ENCODE measurements at places on chromosomes 1 and 21.

DNA sequence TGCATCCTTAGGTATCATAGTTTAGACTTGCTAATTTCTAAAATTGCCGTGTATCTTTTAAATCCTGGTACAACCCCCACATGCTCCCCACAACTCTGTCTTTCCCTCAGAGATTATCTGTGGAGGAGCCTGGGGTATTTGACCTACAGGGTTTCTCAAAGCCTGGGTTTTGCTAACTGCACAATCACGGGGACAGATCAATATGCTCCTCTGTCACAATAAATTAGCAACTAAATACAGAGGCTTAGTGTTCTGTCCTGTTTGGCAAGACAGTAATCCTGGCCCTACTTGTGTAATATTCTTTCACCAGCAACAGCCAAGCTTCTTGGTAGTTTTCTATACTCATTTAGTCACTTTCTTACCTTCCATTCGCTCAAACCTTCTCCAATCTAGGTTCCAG is 8.5 kb downstream of the ECHDC2 start:
- no peak for DNase-seq

DNA sequence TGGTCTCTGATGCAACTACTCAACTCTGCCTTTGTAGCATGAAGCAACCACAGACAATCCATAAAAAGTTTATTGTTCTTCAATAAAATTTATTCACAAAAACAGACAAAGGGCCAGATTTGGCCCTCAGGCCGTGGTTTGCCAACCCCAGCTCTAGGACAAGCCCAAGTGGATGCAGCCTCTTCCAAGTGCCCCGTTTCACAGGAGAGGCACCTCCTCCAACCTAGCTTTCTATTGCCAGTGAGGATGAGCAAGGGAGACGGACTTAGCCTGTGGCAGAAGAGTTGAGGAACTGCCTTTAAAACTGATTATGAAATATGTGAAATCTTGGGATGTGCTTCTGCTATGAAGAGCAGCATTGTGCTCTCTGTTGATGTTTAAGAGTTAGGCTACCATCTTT is 105.4 kb downstream of the PSMG1 start:
- no peak for DNase-seq

DNA sequence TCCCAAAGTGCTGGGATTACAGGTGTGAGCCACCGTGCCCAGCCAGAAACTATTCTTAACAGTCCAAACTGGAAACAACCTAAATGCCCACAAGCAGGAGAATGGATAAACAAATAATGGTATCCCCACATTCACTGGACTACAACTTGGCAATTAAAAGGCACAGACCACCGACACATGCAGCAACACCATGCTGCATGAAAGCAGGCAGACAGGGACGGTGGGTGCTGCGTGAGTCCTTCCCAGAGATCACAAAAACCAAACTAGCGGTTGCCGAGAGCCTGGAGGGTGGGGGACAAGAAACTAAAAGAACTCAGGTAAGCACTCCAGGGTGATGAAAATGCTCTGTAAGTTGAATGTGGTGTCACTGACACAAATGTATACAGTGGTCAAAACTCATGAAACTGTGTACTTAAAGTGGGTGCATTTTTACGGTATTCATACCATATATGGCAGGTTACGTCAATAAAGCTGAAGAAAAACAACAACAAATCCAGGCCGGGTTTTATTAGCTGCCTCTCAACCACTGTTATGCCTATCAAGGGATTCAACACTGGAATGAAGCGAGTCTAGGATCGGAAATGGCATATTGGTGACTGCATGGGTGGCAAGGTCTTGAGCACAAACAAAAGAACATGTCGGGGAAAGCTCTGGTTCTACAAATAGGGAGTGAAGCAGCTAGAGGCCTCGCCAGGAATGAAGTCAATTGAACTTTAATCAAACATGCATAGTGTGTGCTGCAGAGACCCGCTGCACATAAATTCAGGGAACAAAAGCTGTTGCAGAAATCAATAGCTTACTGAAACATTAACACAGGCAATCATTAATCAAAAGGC is 52.4 kb downstream of the SLC45A1 start:
- DNase-seq: no peak

GRCh38 chr1:26395754-26396153 is 14.9 kb upstream of the LIN28A start:
- DNase-seq: no peak

- DNase-seq: no peak
Observed at GRCh38 chr1:24999426-24999825, 69.3 kb upstream of the RUNX3 start.

- DNase-seq: no peak
Observed at GRCh38 chr1:194734970-194735369, 1548.6 kb upstream of the B3GALT2 start.
